ENCODE measurements at places on chromosomes 12 and 14.

GRCh38 chr12:46370380-46370734, 2.2 kb downstream of the SLC38A2 start:
- no peak for DNase-seq

DNA sequence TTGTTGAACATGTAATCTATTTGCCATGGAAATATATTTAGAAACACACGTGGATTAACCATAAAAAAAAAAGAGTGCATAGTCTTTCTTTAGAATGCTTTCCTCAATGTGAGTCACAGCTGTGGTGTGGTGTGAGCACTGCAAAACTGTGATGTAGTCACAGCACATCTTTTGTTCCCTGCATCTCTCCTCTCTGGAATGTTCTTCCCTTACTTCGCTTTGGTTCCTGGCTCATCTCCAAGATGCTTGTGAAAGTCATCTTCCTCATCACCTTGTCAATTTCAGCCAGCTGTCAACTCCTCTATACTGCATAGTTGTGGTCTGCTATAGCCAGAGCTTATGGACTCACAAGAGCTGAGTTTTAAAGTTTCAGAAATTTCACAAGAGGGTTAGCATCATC, 60.2 kb downstream of the STAB2 start:
- no peak for DNase-seq

- no peak for DNase-seq
These were observed 77.5 kb downstream of the LRRC9 start for GRCh38 chr14:59997449-59997848.

GRCh38 chr12:13004361-13004760, 4.3 kb upstream of the HEBP1 start:
- DNase-seq, result no peak

DNA sequence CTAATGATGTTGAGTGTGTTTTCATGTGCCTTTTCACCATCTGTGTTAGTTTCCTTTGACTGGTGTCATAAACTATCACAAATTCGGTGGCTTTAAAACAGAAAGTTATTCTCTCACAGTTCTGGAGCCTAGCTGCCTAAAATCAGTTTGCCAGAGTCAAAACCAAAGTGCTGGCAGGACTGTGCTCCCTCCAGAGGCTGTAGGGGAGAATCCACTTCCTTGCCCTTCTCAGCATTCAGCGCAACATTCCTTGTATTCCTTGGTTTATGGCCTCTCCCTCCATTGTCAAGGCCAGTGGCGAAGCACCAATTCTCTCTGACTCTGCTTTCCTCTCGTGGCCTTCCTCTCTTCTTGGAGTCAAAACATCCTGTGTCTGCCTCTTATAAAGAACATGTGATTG, 174.2 kb upstream of the PDE3A start:
- DNase-seq, result no peak

- DNase-seq, result no peak
These were observed 15.5 kb upstream of the PNMA1 start for GRCh38 chr14:73729556-73730265.

DNA sequence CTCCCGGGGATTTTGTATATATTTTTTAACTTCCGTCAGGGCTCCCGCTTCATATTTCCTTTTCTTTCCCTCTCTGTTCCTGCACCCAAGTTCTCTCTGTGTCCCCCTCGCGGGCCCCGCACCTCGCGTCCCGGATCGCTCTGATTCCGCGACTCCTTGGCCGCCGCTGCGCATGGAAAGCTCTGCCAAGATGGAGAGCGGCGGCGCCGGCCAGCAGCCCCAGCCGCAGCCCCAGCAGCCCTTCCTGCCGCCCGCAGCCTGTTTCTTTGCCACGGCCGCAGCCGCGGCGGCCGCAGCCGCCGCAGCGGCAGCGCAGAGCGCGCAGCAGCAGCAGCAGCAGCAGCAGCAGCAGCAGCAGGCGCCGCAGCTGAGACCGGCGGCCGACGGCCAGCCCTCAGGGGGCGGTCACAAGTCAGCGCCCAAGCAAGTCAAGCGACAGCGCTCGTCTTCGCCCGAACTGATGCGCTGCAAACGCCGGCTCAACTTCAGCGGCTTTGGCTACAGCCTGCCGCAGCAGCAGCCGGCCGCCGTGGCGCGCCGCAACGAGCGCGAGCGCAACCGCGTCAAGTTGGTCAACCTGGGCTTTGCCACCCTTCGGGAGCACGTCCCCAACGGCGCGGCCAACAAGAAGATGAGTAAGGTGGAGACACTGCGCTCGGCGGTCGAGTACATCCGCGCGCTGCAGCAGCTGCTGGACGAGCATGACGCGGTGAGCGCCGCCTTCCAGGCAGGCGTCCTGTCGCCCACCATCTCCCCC, 777 bp downstream of the ASCL1 start:
- DNase-seq, result no peak

DNA sequence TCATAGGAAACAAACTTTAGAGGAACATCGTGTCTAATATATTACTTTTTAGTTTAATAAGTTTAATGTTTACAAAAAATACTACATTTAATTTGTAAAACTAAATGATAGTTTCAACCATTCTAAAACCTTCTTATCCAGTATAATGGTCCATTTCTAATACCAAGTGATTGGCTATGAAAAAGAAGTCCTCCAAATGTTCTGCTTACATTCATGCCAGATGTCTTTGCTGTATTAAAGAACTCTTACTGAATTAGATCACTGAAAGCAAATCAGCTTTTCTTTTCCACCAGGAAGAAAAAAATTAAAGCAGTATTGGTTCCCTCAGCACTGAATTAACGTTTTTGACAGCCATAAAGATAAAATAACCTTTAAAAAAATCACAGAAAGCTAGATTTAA, 3.7 kb downstream of the NOVA1 start:
- DNase-seq, result no peak

- no peak for DNase-seq
These were observed 10.5 kb downstream of the MLXIP start for GRCh38 chr12:122089077-122089476.

DNA sequence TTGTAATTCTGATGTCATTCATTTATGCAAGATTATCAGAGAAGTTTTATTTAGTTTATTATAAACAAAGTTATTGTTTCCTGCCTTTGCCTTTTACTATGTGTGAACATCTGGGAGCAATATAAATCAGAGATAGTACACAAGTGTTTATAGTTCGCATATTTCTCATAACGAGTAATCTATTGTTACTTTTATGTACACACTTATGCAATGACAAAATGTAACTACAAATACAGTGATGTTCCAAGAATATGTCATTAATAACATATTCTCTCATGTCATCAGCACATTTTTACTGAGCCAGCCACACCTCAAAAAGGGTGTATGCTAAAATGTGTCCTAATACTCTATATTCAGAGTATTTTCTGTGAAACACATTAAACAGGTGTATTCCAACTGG, 243.2 kb downstream of the ALX1 start:
- DNase-seq, result no peak

DNA sequence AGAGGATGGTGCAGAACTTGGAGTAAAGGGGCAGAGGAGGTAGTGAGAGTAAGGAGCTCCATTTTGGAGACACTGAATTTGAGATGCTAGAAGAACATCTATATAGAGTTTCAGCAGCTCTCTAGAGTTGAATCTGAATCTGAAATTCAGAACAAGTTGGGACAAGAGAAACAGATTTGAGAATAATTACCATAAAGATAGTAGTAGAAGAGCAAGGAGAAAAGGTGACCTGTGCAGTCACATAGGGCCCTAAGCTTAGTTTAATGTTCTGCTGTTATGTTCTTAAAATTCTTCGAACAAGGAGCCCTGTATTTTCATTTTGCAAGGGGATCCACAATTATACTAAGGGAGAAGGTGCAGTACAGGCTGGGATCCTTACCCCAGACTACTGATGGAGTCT, 7.4 kb downstream of the REM2 start:
- no peak for DNase-seq

DNA sequence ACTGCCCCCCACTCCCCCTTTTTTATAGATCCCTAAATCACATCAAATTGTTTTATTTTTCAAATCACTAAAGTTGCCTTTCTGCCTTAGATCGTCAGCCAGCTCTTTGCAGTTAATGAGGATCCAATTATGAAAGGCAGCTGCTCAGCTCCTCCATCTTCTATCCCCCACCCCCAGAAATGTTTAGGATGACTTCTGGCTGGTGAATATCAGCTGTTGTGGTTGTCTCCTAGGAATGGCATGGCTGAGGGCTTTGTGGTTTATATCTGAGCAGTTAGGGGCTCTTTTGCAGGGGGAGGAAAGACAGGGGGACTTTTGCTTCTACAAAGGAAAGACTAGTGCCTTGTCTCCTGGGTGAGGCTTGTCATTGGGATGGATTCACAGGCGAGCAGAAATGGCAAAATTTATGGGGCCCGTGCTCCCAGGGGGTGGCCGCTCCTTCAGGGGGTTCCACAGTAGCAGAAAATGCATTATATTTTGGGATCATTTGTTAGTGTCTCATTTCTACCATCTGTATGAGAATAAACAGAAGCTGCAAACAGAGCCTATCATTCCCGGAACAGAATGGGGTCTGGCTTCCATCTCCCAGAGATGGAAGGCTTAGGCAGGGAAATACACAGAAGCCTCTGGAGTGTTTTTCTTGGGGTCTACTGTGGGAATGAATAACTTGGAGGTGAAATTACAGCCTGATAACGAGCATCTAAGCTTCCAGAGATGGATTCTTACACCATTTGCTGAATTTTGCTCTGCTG, 6.5 kb downstream of the JDP2 start:
- DNase-seq, result no peak

DNA sequence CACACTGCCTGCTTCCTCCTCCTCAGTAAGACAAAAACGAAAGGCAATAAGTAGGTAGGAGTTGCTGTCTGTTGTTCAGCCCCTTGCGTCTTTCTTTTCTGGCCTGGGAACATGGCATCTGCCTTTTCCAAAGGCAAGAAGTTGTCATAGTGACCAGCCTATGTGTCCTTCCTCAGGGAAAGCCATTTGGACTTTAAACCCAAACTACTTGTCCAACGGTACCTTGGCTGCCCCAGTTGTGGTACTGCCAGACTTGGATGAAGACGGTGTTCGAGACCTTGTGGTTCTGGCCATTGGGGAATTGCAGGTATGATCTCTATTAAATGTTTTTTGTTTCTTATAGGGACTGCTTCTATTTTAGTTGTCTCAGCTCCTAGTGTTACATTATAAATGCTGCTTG, 18.5 kb downstream of the FAM234B start:
- no peak for DNase-seq

GRCh38 chr14:69204753-69205152, 13.5 kb downstream of the EXD2 start:
- no peak for DNase-seq

DNA sequence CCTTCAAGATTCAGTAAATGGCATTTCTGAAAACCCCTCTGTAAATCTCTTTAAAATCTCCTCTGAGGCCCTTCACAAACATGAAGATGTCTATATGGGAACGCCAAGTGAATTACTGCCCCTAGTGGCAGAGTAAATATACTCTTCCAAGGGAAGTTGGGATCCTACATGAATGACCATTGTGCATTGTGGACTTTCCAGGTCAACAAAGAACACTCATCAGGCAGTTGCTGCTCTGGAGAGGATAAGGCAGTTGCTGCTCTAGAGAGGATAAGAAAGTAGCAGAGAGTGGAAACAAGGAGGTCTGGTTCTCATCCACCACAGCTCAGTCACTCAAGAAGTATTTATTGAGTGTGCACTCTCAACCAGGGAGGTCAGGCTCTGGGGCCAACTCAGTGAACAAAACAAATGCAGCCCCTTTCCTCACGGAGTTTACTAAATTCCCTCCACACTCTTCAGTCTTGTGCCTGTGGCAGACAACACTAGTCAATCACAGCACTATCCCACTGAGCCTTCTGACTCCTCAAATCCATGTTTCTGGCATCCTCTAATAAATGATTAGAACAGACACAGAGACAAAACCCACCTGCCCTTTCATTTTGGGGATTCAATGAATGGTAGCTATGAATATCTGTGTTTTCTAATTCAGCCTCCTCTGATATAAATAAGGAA, 52.9 kb downstream of the SVOP start:
- DNase-seq, result no peak

- DNase-seq, result peak; percentile 41
These were observed 583 bp downstream of the CPNE8 start for GRCh38 chr12:38904537-38905479.

DNA sequence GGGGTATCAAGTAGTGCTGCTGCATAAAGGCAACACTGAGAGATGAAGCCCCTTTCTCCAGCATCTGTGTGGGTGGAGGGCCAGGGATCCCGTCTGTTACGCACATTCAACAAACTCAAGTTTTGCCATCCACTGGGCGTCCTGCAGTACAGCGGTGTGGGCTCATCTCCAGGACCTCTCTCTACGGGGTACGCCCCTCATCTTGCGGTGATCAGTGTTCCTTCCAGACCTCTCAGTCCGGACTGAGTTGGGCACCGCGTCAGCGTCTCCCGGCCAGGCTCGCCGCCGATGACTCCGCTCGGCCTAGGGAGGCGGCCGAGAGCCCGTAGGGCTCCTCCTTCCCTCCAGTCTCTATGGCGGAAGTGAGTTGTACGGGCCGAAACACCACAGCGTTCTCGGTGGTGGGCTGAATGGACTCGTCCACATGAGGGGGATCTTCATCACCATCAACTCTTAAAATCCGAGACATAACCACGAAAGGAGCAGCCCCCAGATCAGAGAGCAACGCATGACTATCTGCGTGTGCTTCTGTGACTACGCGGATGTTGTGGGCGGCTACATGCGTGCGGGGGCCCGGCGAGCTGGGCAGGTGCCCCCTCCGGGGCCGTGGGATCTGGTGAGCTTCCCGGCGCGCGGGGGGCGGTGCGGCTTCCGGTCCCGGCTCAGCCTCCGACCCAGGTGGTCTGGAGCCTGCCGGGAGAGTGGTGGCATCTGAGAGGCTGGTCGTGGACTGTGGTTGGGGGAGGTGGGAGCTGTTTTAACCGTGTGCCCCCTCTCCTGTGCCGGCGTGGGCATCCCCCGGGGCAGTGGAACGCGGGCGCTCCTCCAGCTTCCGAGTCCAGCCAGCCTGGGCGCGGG, at the start of gene ATG101:
Gene ATG101 (plus strand): TSS at position 652 of the 858 bp plus-strand sequence. CDS start 3,673 bp downstream, outside the sequence.
- DNase-seq, result peak; percentile 80

- no peak for DNase-seq
These were observed 28.8 kb downstream of the DMAC2L start for GRCh38 chr14:50340963-50341362.
